K562 (cell line): ENCODE measurements at places on chromosomes 12 and 14. TPM values are rescaled to one million over a fixed set of nuclear protein-coding genes. Genes with fewer than 3 reads are reported as not detected.
A peak's percentile ranks its signal among the peaks of the same experiment; 100 is the strongest.

Gene GUCY2C
- total RNA-seq, result not detected in 2 replicates

DNA sequence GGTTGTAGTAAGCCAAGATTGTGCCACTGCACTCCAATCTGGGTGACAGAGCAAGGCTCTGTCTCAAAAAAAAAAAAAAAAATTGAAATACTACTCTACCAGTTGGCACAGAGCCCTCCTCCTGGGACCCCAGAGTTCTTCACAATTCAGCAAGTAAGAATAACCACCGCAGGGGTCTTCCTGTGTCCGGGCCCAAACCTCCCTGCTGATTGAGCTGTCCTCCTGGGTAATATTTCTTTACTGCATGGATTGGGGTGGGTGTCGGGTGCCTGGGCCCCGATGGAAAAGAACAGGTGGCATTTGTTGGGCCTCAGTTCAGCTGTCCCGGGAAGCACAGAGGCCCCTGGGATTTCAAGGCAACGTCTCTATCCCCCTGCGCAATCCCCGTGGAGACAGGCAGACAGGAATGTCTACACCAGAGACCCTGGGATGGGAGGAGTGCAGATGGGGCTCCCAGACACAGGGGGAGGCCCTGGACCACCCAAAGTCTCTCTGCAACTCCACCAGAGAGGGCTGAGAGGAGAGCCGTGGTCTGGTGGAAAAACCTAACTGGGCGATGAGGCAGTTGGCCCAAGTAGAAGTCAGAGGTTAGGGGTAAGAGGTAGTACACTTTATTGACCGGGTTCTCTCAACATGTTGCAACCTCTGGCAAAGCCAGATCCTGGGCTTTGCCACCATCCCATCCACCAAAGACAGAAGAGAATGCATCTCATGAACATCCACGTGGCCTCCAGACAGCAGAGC, 32.7 kb upstream of the VPS37B start:
- no peak overlapping the region for H3K4me3 ChIP-seq
- H3K36me3 ChIP-seq, result no peaks in the 10 kb centered on the region; the same call in 2 of the 3 replicates
- DNase-seq, result no peak
- no peak overlapping the region for H3K27ac ChIP-seq

DNA sequence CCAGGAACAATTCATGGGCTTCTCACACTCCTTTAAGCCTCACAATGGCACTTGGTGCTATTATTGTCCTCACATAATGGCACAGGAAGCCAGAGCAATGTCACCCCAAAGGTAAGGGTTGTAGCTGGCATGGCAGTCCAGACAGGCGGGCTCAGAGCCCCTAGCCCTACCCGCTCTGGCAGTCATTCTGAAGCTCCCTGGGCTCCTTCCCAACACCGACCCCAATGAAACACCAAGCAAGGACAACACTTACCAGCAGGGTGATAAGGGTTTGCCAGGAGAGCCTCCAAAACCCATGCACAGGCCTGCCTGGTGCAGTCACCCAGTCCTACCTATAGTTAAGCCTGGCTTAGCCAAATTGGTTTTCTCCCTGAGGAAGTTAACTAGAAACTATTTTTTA, 30.8 kb downstream of the MAX start:
- DNase-seq, result no peak
- peaks cover 17% of the 10 kb centered on the region for H3K4me1 ChIP-seq
- no peaks in the 10 kb centered on the region for H3K27me3 ChIP-seq
- peaks cover 37% of the 10 kb centered on the region; the same call in 2 of the 3 replicates for H3K36me3 ChIP-seq
- no peak overlapping the region for H3K4me3 ChIP-seq

DNA sequence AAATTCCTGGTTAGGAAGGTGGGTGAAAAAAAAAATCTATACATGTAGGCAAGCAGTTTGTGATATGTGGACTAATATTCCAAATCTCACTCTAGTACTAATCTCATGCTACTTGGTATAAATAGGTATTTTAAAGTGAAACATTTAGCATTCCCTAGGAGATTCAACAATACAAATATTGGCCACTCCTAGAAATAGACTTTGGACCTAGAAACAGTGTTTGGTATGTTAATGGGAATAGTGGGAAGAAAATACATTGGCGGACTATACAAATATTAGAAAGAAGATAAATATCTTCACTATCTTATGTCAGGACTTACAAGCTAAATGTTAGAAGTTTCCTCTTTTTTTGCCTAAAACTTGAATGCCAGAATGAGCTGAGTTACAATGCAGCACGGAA, 28.2 kb downstream of the HIGD1C start:
- no peaks in the 10 kb centered on the region for H3K4me1 ChIP-seq
- DNase-seq, result no peak
- no peaks in the 10 kb centered on the region for H3K27me3 ChIP-seq
- H3K27ac ChIP-seq, result no peak overlapping the region
- 0 out of 3 replicates have a peak, but pooled peaks cover 3% of the 10 kb centered on the region for H3K36me3 ChIP-seq

Gene PHLDA1
- total RNA-seq, result 0.81 and 1.6 TPM in 2 replicates

GRCh38 chr14:74955229-74956026, at the start of gene PGF:
PGF (minus strand) TSS chr14:74955597; CDS start chr14:74955242, 355 bp downstream.
- DNase-seq, result peak; percentile 80
- no peak within 1 kb of the TSS for H3K27ac ChIP-seq
- peaks cover 43% of the 10 kb centered on the region for H3K4me1 ChIP-seq
- H3K27me3 ChIP-seq, result no peaks in the 10 kb centered on the region
- H3K36me3 ChIP-seq, result no peaks in the 10 kb centered on the region
- peak within 1 kb of the TSS; percentile 43 for H3K4me3 ChIP-seq

DNA sequence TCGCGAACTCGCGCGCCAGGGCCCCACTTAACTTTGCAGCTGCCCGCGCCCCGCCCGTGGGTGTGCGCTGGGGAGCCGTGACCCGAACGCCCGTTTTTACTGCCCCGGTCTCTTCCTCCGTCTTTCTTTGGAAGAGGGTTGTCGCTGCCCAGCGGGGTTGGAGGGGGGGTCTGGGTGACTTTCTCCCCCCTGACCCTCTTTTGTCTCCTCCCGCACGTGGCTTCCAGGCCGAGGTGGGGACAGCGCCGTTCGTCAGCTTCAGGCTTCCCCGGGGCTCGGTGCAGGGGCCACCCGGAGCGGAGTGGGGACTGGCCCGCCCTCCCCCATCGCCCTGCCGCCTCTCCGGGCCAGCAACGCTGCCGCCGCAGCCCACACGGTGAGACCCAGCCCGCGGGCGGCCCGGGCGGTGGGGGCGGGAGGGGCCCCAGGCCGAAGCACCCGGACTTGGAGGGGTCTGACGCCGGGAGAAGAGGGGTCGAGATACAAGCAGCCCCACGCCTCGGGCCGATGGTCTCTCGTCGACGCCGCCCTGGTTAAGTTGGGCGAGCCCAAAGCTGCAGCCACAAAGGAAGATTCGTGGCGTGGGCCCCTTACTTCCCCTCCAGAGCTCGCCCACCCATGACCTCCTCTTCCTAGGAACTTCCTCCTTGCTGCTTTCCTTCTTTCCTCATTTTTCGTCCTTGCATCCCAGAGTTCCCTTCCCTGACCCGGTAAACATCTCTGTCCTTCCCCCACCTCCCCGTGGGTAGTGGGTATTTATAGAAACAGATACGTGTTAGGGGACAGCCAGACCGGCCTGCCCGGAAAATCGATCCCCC, 1.2 kb downstream of the DYRK2 start:
- peak overlapping the region; percentile 91 for H3K4me3 ChIP-seq
- DNase-seq, result peak; percentile 66
- no peaks in the 10 kb centered on the region for H3K27me3 ChIP-seq
- peak overlapping the region; percentile 82 for H3K27ac ChIP-seq
- H3K36me3 ChIP-seq, result peaks cover 25% of the 10 kb centered on the region
- H3K4me1 ChIP-seq, result peaks cover 32% of the 10 kb centered on the region

DNA sequence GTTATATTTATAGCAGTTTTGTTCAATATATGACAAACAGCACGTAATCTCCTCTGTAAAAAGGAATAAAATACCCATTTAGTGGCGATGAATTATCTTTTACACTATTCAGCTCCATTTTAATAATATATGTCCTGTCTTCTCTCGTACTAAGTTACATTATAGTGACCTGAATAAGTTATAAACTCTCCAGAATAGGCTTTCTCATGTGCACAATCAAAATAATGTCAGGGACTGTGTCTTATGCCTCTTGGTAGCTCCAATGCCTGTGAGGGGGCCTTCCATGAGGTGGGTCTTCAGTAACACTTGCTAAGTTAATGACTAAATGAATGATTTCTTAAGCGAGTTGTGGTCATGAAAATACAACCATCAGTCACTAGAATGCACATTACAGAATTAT, 150.9 kb downstream of the MDGA2 start:
- H3K36me3 ChIP-seq, result no peaks in the 10 kb centered on the region
- H3K4me1 ChIP-seq, result no peaks in the 10 kb centered on the region
- no peak overlapping the region for H3K27ac ChIP-seq
- no peaks in the 10 kb centered on the region for H3K27me3 ChIP-seq
- H3K4me3 ChIP-seq, result no peak overlapping the region

- H3K27me3 ChIP-seq, result peaks cover 3% of the 10 kb centered on the region; the same call in 1 of the 3 replicates
- no peak overlapping the region for H3K4me3 ChIP-seq
- H3K36me3 ChIP-seq, result no peaks in the 10 kb centered on the region
- no peak overlapping the region for H3K27ac ChIP-seq
- no peak for DNase-seq
Measured at GRCh38 chr12:52216807-52217206, 16.2 kb upstream of the KRT7 start.
